ENCODE measurements at places on chromosomes 12 and 14. TPM values are rescaled to one million over a fixed set of nuclear protein-coding genes. Genes with fewer than 3 reads are reported as not detected.

DNA sequence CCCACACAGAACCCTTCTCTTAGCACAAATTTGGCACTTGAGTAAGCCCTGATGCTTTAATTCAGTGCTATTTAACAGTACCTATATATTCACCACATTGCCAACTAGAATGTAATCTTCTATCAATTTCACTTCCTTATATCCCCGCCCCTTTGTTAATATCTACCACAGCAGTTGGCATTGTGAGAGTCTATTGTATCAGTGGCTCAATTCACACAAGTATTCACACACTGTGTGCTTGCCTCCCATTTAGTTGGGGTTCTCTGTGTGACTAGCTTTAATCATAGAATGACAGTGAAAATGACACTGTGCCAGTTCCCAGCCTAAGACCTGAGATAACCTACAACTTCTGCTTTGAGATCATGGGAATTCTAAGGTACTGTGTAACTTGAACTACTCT is 103.1 kb downstream of the SEC23A start:
- no peaks in the 10 kb centered on the region for H3K4me1 ChIP-seq
- no peaks in the 10 kb centered on the region for H3K36me3 ChIP-seq
- no peak overlapping the region for H3K4me3 ChIP-seq
- H3K27me3 ChIP-seq, result no peaks in the 10 kb centered on the region

DNA sequence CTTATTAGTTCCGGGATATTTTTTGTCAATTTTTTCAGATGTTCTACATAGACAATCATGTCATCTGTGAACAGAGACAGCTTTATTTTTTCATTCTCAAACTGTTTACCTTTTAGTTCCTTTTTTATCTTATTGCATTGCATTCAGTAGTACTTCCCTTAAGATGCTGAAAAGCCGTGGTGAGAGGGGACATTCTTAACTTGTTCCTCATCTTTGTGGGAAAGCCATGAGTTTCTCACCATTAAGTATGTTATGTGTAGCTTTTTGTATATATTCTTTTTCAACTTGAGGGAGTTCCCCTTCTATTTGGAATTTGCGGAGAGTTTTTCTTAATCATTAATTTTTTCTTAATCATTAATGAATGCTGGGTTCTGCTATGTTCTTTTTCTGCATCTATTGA is 1727.1 kb upstream of the SEL1L start:
- peak; percentile 3 for DNase-seq
- H3K4me3 ChIP-seq, result no peak overlapping the region
- no peaks in the 10 kb centered on the region for H3K27me3 ChIP-seq
- no peaks in the 10 kb centered on the region for H3K36me3 ChIP-seq
- H3K4me1 ChIP-seq, result no peaks in the 10 kb centered on the region

BDKRB2 gene
- total RNA-seq, result 1.7 TPM

DNA sequence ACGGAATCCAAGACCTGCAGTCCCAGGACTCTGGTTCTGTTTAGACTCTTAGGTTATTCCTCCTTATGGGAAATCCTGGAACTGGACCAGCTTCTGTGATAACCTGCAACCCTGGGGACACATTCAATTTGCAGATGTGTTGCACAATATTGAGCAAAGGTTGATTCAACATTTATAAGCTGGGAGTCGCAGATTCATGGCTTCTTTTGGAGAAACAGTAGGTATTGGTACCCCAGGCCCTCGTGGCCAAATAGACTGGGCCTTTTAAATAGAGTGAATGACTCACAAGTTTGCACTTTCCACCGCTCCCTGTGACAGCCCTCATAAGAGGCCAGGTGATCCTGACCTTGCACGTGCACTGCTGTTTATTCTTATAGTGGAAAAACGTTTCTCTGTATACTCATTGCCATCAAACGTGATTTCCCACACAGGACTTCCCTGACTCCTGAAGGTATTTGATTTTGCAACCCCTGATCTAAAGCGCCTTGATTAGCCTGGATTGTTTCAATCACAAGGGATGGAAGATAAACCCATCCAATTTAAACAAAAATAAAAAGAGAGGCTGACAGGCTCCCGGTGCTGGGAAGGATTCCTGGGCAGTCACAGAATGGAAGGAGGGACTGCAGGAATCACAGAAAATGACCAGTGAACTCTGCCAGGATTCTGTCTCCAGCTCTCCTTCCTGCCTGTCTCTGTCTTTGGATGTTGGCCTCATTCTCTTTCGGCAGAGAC is 98.0 kb downstream of the VCPKMT start:
- H3K27me3 ChIP-seq, result no peaks in the 10 kb centered on the region
- H3K4me3 ChIP-seq, result no peak overlapping the region
- no peak overlapping the region for H3K27ac ChIP-seq
- peaks cover 14% of the 10 kb centered on the region for H3K4me1 ChIP-seq
- H3K36me3 ChIP-seq, result no peaks in the 10 kb centered on the region

- H3K4me1 ChIP-seq, result peaks cover 9% of the 10 kb centered on the region
- no peak overlapping the region for H3K27ac ChIP-seq
Measured at GRCh38 chr14:22974530-22975313, 7.6 kb downstream of the AJUBA start.

- H3K4me1 ChIP-seq, result peaks cover 4% of the 10 kb centered on the region
- no peak for DNase-seq
- no peaks in the 10 kb centered on the region for H3K36me3 ChIP-seq
- no peak overlapping the region for H3K27ac ChIP-seq
Measured at GRCh38 chr12:3173008-3173553, 95.9 kb downstream of the TSPAN9 start.

SYT1 gene
- 1.5 TPM for total RNA-seq

GRCh38 chr12:93090731-93091172 is 161.7 kb upstream of the EEA1 start:
- H3K27me3 ChIP-seq, result no peaks in the 10 kb centered on the region
- no peaks in the 10 kb centered on the region for H3K4me1 ChIP-seq
- DNase-seq, result no peak
- no peak overlapping the region for H3K27ac ChIP-seq
- no peaks in the 10 kb centered on the region for H3K36me3 ChIP-seq

GRCh38 chr12:86331457-86331856 is 75.3 kb upstream of the MGAT4C start:
- no peaks in the 10 kb centered on the region for H3K36me3 ChIP-seq
- H3K27me3 ChIP-seq, result no peaks in the 10 kb centered on the region
- no peak overlapping the region for H3K4me3 ChIP-seq

DNA sequence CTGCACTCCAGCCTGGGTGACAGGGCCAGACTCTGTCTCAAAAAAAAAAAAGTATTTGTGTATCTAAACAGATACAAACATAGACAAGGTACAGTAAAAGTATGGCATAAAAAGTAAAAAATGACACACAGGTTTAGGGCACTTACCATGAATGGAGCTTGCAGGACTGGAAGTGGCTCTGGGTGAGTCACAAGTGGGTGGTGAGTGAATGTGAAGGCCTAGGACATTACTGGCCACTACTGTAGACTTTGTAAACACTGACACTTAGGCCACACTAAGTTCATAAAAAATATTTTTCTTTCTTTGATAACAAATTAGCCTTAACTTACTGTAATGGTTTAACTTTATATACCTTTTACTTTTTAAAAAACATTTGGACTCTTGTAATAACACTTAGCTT is 38.0 kb upstream of the EIF5 start:
- no peak for DNase-seq
- H3K4me1 ChIP-seq, result no peaks in the 10 kb centered on the region
- no peak overlapping the region for H3K27ac ChIP-seq
- no peak overlapping the region for H3K4me3 ChIP-seq
- peaks cover 6% of the 10 kb centered on the region for H3K27me3 ChIP-seq

LRP1-AS gene
- not detected for total RNA-seq

GRCh38 chr14:99604278-99604765 is 315 bp upstream of the CCDC85C start:
- peaks cover 12% of the 10 kb centered on the region for H3K27me3 ChIP-seq
- DNase-seq, result peak; percentile 88
- H3K27ac ChIP-seq, result peak overlapping the region; percentile 95
- H3K4me3 ChIP-seq, result peak overlapping the region; percentile 69
- no peaks in the 10 kb centered on the region for H3K36me3 ChIP-seq

- no peaks in the 10 kb centered on the region for H3K36me3 ChIP-seq
- no peaks in the 10 kb centered on the region for H3K27me3 ChIP-seq
- H3K4me3 ChIP-seq, result no peak overlapping the region
- no peaks in the 10 kb centered on the region for H3K4me1 ChIP-seq
Measured at GRCh38 chr14:32230181-32230580, 27.1 kb upstream of the RNU6-8 start.

KRT1 gene
- total RNA-seq, result 9.3 TPM

SLCO1C1 gene
- 0.14 TPM for total RNA-seq

MIPOL1 gene
- 2.5 TPM for total RNA-seq

DNA sequence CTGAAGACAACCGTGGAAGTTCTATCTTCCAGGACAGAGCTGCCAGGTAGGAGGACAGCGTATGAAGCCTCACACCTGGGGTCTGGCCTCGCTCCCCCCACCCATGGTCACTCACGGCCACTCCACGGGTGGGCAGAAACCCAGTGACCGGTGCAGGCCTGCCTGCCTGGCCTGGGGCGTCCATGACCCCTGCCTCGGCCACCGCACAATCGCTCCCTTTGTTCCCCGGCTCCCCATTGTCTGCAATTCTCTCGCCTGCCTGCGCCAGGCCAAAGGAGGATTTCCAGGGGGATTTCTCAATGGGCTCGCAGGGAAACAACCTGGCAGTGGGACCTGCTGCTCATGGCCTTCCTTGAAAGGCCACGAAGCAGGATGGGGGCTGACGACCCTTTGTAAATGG is 22.6 kb downstream of the CCDC85C start:
- no peaks in the 10 kb centered on the region for H3K27me3 ChIP-seq
- no peak for DNase-seq
- H3K4me1 ChIP-seq, result peaks cover 9% of the 10 kb centered on the region
- H3K36me3 ChIP-seq, result no peaks in the 10 kb centered on the region

DNA sequence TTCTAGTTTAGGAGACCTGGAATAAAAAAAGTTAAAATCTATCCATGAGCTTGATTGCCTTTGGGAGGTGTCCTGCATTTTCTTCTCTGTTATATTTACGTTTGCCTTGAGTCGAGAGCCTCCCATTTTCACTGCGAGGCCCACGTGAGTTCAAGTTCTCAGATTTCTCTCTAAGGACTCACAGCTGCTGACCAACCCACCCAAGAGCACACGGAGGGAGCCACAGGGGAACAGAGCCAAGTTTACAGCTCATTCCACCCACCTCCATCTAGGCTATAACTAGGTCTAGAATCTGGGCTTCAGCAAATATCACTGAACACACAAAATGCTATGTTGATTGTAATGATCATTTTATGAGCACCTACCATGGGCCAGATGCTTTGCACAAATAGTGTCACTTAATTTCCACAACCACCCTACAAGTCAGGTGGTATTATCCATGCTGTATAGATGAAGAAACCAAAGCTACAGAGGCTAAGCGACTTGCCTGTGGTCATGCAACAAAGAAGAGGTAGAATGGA is 16.7 kb downstream of the ALDH1L2 start:
- no peaks in the 10 kb centered on the region for H3K4me1 ChIP-seq
- no peak overlapping the region for H3K4me3 ChIP-seq
- H3K36me3 ChIP-seq, result no peaks in the 10 kb centered on the region

GRCh38 chr12:131905630-131906091 is 11.2 kb downstream of the ULK1 start:
- peak overlapping the region; percentile 66 for H3K27ac ChIP-seq
- no peak for DNase-seq
- H3K36me3 ChIP-seq, result peaks cover 54% of the 10 kb centered on the region
- peaks cover 41% of the 10 kb centered on the region for H3K4me1 ChIP-seq

TEX52 gene
- 0.09 TPM for total RNA-seq

GRCh38 chr12:109888179-109889020 is 8.1 kb upstream of the GLTP start:
- H3K4me1 ChIP-seq, result peaks cover 3% of the 10 kb centered on the region
- H3K36me3 ChIP-seq, result no peaks in the 10 kb centered on the region
- no peaks in the 10 kb centered on the region for H3K27me3 ChIP-seq
- H3K4me3 ChIP-seq, result no peak overlapping the region

LHX5 gene
- total RNA-seq, result under 0.01 TPM

DNA sequence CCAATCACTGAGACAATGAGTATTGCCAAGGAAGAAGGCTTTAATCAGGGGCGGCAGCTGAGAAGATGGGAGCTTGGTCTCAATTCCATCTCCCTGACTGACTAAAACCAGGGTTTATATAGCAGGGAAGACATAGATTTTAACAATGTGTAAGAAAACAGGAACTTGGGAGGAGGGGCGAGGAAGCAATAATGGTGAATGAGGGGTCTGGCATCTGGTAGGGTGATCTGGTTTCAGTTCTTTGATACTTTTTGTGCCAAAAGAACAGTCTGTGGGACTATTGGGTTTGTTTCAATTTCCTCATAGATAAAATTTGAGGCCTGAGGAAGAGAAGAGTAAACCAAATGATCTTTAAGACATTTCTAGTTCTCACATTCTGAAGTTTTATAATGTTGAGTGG is 49.2 kb downstream of the FUT8 start:
- no peaks in the 10 kb centered on the region for H3K27me3 ChIP-seq
- no peak overlapping the region for H3K4me3 ChIP-seq
- H3K4me1 ChIP-seq, result no peaks in the 10 kb centered on the region
- H3K36me3 ChIP-seq, result peaks cover 7% of the 10 kb centered on the region
- no peak for DNase-seq
- no peak overlapping the region for H3K27ac ChIP-seq

KRT81 gene
- total RNA-seq, result 0.19 TPM

DNA sequence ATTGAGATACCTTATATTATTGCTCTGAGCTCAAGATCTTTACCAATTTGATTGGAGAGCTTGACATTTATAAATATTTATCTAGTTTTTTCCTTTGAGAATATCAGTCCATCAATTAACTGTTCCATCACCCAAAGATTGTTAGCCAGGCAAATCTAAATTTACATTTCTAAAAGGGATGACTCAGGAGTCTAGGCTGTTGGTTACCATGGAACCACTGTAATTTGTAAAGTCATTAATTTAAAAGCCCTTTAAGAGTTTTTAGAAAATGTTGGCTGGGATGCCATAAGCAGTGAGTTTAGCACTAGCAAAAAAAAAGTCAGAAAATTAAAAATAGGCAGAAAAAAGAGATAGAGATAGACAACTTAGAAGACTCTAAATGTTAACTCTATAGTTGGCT is 19.5 kb upstream of the SERPINA1 start:
- no peak overlapping the region for H3K27ac ChIP-seq
- no peak overlapping the region for H3K4me3 ChIP-seq
- no peaks in the 10 kb centered on the region for H3K36me3 ChIP-seq
- no peak for DNase-seq
- H3K27me3 ChIP-seq, result no peaks in the 10 kb centered on the region

DNA sequence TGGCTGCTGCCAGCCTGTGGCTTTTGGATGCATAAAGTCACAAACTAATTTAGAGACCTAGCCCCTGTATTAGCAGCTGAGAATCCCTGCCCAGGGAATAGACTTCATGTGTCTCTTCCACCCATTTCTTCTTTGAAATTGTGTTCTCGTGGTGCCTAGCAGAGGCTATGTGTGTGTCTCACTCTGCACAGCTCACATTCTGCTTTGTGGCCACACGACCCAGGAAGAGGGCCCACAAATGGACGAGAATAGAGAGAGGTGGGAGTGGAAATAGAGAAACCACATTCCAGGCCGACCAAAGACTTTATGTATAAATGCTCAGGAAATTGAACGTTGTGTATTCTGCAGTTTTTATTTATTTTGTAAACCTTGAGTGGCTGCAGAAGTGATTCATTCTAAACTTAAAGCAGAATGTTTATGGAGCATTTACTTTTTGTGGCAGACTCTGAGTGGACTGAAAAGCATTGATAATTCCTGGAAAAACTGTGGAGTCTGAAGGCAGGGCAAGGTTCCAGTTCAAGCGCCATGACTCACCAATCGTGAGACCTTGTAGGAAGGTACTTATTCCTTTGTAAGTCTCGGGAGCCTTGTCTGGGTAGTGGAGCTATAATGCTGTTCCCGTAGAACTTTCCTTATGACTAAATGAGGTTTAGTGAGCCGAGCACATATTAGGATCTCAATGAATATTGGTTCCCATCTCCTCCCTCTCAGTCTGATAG is 9.1 kb downstream of the B4GALNT3 start:
- no peak for DNase-seq
- H3K27ac ChIP-seq, result no peak overlapping the region
